NCI-H2081 treated with DMSO at 0.1 percent for 48 hours (cell line): ENCODE measurements at places on chromosomes 3 and 15.

- DNase-seq: no peak
These were observed 6.7 kb downstream of the EPHA3 start for GRCh38 chr3:89113893-89114840.

- DNase-seq: no peak
These were observed 46.3 kb upstream of the RBP1 start for GRCh38 chr3:139585820-139586219.

DNA sequence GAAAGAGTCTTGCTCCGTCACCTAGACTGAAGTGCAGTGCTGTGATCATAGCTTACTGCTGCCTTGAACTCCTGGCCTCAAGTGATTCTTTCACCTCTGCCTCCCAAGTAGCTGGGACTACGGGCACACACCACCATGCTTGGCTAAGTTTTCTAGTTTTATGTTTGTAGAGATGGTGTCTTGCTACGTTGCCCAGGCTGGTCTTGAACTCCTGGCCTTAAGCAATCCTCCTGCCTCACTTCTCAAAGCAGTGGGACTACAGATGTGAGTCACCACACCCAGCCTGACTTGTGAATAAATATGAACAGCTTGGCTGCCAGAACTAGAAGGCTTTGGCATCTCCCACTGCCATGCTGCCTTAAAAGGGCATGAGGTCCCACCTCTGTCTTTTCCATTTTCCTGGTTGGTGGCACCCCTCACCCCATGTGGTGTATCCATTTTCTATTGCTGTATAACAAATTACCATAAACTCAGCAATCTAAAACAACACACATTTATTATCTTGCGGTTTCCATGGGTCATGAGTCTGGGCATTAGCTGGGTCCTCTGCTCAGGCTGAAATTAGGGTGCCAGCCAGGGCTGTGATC lies 44.3 kb downstream of the PTPRG start:
- no peak for DNase-seq

GRCh38 chr15:87193481-87193880 lies 1063.1 kb downstream of the NTRK3 start:
- no peak for DNase-seq

GRCh38 chr3:193030276-193030675 lies 112.6 kb upstream of the MB21D2 start:
- peak; percentile 63 for DNase-seq

DNA sequence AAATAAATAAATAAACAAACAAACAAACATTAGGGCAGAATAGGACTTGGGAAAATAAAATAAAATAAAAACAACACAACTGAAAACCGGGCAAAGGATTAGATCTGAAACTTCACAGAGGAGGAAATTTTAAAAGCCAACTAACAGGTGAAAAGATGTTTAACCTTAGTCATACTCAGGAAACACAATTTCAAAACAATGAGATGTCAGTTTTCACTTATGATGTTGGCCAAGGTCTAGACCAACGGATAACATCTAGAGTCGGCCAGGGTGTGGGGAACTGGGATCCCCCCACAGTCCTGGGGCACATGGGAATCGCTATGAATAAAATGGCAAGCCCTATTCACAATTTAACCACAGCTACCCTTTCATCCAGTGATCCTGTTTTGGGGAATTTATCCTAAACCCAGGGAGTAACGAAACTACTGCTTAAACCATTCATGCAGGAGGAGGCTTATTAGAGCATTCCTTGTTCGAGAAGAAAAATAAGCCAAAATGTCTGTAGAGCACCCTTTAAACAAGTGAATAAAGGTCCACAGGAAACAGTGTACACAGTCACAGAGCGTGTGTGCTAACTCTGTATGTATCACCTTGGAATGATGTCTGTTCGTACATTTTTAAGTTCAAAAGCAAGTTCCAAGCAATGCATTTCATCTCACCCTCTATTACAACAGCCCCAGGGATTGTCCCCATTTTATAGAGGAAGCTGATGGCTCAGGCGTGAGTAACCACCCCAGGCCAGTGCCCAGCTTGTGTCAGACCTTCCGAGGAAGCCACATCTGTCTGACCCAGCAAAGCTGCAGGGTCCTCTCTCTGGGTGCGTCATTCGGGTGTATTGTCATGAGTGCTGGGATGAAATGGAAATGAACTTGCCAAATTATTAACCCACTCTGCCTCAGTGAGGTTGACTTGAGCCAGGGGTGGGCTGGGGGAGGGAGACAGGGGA lies 6.3 kb upstream of the ANPEP start:
- DNase-seq: no peak

DNA sequence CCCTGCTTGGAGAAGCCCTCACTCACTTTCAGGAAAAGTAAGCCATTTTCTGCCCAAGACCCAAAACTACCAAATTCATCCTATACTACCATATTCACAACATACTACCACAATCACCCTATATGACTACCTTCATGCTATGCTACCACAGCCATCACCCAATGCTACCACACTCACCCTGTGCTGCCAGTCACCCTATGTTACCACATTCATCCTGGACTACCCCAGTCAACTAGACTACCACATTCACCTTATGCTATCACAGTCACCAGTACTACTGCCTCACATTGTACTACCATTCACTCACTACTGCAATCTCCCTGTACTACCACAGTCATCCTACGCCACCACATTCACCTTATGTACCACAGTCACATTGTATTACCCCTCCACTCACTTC lies 58.4 kb upstream of the CDV3 start:
- no peak for DNase-seq

GRCh38 chr3:22156868-22157267 lies 405.9 kb upstream of the ZNF385D start:
- no peak for DNase-seq

GRCh38 chr15:95400428-95400827 lies 930.1 kb upstream of the NR2F2 start:
- DNase-seq: no peak

DNA sequence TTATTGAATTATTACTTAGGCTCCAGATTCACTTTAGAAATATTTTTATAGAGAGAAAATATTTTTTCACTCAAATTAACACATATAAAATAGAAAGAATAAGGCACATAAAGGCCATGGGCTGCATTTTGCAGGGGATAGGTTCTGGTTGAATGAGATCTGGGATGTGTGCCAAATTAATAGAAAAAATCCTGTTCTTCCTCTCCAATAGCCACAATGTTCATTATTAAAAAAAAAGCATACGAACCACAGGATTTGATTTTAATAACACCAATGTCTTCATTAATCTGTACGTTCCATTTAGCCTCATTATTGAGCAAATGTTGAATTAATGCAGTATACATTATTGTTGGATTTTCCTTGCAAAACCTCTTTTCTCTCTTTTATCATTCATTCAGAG lies 622.8 kb upstream of the AGTR1 start:
- peak; percentile 35 for DNase-seq

- no peak for DNase-seq
These were observed 7.3 kb upstream of the HRH1 start for GRCh38 chr3:11146773-11147660.

DNA sequence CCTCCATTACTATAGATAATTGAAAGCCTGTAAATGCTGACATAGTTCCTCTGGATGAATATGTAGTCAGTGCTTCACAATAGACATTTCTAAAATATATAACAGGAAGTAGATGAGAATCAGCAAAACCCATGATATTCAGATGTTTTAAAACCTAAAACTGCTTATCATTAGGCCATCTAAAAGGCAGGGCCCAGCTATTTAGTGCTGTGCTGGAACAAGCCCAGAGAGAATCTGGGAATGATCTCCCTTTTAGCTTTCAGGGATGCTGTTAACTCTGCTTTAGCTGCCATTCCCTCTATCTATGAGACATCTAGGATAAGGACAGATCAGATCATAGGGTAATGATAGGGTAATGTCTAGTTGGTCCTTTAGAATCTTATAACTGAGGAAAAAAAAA lies 106.8 kb downstream of the SLMAP start:
- DNase-seq: no peak

DNA sequence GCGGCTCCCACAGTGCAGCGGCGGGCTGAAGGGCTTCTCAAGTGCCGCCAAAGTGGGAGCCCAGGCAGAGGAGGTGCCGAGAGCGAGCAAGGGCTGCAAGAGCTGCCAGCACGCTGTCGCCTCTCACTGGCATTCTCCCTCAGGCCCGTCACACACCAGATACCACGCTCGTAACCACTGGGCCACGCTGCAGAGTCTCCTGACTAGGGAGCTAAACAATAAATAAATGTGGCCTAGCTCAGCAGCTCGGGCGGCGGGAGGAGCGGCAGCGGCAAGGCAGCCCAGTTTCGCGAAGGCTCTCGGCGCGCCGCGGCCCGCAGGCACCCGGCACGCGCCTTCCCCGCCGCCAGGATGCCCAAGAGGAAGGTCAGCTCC lies 55.9 kb upstream of the FAM174B start:
- no peak for DNase-seq

GRCh38 chr3:133573629-133574194 lies at the start of gene CDV3:
Gene CDV3 (plus strand): TSS chr3:133573686. CDS start chr3:133574045, 359 bp downstream.
- DNase-seq: no peak

- no peak for DNase-seq
These were observed 20.5 kb upstream of the ACTC1 start for GRCh38 chr15:34815836-34816235.

- no peak for DNase-seq
These were observed 324.6 kb upstream of the IL12A start for GRCh38 chr3:159664006-159664405.

DNA sequence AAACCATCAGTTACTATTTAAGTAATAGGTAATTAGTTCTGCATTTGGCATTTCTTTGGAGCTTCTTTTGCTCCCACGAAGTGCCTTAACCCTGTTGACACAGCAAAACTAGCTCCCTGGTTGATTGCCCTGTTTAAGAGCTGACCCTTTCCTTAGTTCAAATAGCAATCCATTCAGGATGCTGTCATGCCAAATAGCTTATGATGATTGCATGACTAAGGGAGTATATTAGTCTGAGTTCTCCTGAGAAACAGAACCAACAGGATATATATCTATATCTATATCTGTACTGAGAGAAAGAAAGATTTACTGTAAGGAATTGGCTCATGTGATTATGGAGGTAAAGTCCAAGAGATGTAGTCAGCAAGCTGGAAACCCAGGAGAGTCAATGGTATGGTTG lies 50.3 kb upstream of the SPRED1 start:
- DNase-seq: no peak

DNA sequence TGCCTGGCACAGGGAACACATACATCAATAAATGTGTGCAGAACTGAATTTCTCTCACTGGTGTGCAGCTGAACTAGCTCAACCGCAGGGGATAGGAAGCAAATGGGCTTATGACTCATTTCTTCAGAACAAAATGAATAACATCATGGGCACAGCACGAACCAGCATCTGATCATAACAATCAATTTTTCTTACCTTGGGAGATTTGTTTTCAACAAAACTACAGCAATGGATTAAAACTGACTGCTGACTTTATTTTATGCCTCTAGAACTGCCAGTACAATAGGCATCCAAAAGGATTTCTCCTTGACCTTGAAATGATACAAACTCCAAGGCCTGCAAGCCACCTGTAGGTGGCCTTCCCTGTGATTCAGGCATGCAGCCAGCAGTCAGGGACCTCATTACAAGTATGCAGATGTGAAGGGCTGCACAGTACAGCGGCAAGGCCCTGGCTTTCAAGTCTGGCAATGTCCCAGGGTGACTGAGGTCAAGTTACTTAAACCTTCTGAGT lies 26.1 kb downstream of the TAMM41 start:
- no peak for DNase-seq

- no peak for DNase-seq
These were observed 12.1 kb downstream of the GOLM2 start for GRCh38 chr15:44300572-44300971.

DNA sequence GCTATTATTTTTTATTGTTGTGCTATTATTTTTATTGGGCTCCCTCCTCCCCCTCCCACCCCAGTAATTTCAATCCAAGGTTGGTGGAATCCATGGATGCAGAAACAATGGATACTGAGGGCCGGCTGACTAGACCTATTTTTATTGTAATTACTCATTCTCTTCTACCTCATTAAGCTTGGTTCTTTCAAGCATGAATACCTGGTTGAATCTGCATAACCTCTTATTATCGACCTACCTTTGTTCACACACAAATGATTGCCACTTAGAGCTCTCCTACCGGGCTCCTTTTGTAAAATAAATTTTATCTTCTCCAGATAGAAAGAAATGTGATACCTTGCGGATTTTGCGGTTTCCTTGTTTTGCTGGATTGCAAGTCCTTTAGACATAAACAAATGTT lies 31.6 kb downstream of the BTD start:
- DNase-seq: peak; percentile 88

- no peak for DNase-seq
These were observed 66.1 kb downstream of the KLF15 start for GRCh38 chr3:126291061-126291460.

DNA sequence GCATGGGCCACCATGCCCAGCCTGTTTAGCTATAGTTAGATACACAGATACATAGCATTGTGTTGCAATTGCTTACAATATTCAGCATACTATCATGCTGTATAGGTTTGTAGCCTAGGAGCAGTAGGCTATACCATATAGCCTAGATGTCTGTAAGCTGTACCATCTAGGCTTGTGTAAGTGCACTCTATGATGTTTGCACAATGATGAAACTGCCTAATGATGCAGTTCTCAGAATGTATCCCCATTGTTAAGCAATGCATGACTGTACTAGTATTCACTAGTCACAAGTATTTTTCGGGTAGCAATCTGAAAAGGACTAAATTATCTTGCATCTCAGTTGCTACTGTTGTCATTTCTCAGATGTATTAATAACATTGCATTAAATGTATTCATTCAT lies 16.0 kb downstream of the PIGB start:
- DNase-seq: no peak

- DNase-seq: no peak
These were observed 47.6 kb upstream of the ANP32A start for GRCh38 chr15:68868296-68868695.

DNA sequence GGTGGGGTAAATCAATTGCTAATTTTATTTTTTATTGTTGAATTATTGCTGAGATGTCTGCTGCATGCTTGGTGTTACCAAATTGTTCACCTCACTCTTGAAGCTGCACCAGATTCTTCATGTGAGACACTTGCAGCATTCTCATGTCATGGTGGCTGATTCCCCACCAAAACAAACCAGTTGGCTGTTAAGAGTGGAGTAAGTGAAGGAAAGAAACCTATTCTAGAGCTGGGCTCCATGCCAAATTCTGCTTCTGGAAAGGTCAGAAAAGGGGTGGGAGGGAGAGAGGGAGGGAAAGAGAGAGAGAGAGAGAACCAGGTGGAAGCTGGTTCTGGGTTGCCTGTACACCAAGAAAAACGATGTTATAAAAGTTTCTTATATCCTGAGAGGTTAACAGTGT lies 317.5 kb upstream of the THRB start:
- DNase-seq: no peak

GRCh38 chr3:148238421-148238821 lies 459.3 kb upstream of the AGTR1 start:
- DNase-seq: no peak

- DNase-seq: no peak
These were observed 24.3 kb downstream of the VGLL4 start for GRCh38 chr3:11619461-11619860.

GRCh38 chr3:38731522-38731921 lies 82.0 kb upstream of the SCN5A start:
- no peak for DNase-seq
